ENCODE measurements at places on chromosomes 1 and 21. TPM values are rescaled to one million over a fixed set of nuclear protein-coding genes. Genes with fewer than 3 reads are reported as not detected.

CELA3B gene
- total RNA-seq = not detected

GRCh38 chr1:80217377-80217986 is 1211.0 kb upstream of the ADGRL4 start:
- peak; percentile 71 for DNase-seq

VTCN1 gene
- total RNA-seq = not detected

GRCh38 chr1:234584926-234585325 is 25.1 kb downstream of the IRF2BP2 start:
- no peak for DNase-seq

DNA sequence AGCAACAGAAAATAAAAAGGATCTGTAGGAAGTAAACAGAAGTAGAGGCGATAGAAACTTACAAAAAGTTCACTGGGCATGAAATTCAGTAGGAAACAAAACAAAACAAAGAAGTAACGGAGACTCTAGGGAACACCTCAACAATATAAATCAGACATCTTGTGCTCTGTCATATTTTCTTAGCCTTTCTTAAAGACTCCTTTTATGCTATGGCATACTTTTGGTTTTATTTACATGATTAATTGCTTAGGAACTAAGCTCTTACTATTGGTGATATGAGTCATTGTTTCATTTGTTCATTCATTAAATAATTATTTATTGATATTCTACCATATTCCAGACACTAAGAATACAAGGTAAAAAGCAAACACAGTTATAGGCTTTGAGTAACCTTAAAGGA is 126.6 kb downstream of the KCNT2 start:
- DNase-seq = peak; percentile 7

- peak; percentile 24 for DNase-seq
These were observed 123.5 kb downstream of the TIAM1 start for GRCh38 chr21:31220575-31220974.

GRCh38 chr1:163922743-163923201 is 601.0 kb downstream of the NUF2 start:
- no peak for DNase-seq

KCNE2 gene
- total RNA-seq = not detected
